ENCODE measurements at places on chromosomes 2 and 18. TPM values are rescaled to one million over a fixed set of nuclear protein-coding genes. Genes with fewer than 3 reads are reported as not detected.

The G6PC2 gene
- total RNA-seq, result not detected

The DSEL gene
- not detected for total RNA-seq

- DNase-seq, result no peak
These were observed 222.8 kb downstream of the SOX11 start for GRCh38 chr2:5914811-5915611.

- no peak for DNase-seq
These were observed 121.3 kb upstream of the FOSL2 start for GRCh38 chr2:28271231-28271918.

- no peak for DNase-seq
These were observed 82.4 kb downstream of the BCL2 start for GRCh38 chr18:63236921-63237846.

DNA sequence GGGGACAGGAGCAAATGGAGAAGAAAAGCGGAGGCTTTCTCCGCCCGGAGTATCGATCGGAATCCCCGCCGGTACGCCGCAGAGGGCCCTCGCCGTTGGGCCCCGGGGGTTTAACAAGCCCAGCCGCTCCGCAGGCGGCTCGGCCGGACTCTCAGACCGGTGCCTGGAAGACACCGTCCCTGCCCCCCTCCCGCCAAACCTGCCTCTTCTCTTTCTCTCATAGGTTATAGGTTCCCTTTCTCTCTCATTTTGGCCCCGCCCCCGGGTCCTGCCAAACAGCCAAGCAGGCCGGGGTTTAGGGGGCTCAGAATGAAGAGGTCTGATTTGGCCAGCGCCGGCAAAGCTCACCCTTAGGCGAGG lies 4.4 kb downstream of the ONECUT2 start:
- DNase-seq, result no peak

The BOLL gene
- total RNA-seq, result not detected

- DNase-seq, result no peak
These were observed 53.8 kb downstream of the AQP12A start for GRCh38 chr2:240745456-240745855.

DNA sequence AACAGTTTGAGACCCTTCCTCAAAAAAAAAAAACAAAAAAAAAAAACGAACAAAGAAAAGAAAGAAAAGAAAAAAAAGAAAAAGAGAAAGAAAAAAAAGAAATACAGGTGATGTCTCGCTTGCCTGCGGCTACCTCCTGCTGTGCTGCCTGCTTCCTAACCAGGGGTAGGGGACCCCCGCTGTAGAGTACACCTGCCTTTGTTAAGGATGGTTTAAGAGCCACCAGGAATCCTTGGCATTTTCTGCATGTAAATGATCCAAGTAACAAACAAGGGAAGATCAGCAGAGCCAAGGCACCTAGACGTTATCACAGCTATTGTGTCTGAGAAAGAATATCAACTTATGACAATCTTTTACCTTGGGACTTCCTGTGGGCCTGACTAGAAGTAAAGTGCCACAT lies 856.8 kb upstream of the GCFC2 start:
- DNase-seq, result no peak

GRCh38 chr2:48600204-48600813 lies 17.3 kb upstream of the GTF2A1L start:
- DNase-seq, result no peak

DNA sequence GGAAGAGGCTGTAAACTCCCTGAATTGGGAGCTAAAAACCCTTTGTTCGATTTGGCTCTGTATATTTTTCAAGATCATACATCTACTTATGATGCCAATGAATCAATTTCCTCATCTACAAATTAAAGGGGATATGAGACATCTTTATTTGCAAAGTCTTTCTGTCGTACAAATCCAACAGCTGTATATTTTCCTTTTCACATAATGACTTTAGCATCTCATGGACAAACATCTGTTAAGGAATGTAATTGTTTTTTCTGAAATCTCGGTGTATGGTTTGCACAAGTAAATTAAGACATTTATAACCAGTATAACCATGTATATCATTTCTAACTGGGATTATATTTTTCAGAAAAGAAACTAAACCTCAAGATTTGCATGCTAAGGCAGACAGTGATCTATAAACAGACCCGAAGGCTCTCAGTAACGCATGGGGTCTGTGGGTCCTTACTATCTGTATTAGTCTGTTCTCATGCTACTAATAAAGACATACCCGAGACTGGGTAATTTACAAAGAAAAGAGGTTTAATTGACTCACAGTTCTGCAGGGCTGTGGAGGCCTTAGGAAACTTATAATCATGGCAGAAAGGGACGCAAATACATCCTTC lies 130.8 kb downstream of the SLC8A1 start:
- DNase-seq, result no peak

The STEAP3 gene
- total RNA-seq, result 7.6 TPM

DNA sequence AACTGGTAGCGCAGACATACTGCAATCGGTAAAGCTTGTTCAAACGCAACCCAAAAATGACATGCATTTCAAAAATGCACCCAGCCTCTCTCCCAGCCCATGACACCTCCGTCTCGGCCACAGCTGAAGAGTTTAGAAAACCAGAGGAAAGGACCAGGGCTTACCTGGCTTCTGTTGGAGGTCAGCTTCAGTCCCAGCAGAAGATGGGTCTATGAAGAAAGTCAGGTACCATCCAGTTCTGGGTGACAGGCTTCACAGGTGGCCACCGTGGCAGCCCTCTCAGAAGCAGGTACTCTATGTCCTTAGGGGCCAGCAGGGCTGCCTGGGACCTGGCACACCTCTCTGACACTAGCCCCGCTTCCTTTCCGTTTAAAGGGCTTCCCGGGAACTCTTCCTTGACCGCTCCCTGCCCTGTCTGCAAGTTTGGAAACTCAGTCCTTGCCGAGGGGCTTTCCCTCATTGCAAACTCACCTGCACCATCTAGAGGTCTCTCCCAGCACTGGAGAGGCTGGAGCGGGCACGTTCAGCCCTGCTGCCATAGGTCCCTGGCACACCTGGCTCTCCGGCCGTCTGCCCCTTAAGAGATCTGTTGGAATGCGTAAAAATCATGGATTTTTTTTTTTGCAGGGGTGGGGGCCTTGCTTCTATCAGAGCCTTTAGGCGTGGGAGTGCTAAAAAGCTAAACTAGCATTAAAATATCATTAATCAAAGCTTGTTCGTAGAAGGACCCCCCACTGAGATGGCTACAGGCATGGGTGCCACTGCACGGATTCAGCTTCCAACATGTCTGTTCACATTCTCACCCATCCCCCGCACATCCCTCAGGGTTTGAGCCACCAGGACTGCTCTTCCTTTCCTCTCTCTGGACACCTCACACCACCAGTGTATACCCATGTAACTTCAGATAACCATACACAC lies at the start of gene EDAR:
EDAR (minus strand) TSS at position 425 of the 918 bp plus-strand sequence. CDS start 58,206 bp downstream, outside the sequence.
- DNase-seq, result no peak

The PROC gene
- not detected for total RNA-seq

The FBXO48 gene
- 0.85 TPM for total RNA-seq

The ICOS gene
- 1.0 TPM for total RNA-seq

DNA sequence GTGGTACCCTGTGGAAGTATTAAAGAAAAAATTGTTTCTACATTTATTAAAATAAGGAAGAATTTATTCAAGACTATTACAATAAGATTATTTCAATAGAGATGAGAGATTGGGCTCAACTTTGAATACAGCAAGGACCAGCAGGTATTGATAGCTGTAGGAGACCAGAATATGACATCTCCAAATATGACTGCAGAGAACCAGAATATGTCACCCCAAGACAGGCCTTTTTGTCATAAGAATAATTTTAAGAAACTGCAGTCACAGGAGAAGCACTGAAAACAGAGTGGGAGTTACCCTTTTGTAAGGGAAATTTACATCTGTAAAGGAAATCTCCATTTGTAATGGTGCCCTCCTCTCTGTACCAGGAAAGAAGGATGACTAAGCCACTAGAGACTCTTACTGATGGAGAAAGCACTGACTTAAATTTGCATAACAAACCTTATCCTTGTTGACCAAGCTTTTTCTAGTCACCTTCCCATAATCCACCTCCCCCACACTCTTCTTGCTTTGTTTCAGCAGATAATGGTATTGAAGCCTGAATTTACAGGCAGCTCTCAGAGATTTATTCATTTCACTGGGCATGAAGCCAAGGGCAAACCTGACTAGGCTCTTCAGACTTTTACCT lies 145.1 kb upstream of the RMP24 start:
- DNase-seq, result no peak

DNA sequence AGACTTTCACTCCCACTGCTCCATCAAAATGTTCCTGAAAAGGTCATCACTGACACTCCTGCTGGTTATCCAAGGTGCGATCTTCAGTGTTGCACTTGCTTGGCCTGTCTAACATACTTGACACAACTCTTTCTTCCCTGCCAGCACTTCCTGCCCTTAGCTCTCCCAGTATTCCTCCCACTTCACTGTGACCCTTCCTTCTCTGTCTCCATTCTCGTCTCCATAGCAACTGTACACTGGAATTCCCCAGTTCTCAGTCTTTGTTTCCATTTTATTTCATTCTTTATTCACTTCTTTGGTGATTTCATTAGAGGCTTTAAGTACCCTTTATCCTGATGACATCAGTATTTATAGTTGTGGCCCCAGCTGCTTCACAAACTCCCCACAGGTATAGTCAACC lies 333.0 kb downstream of the IRS1 start:
- no peak for DNase-seq

The CEP68 gene
- 11.1 TPM for total RNA-seq

The CIB4 gene
- not detected for total RNA-seq

GRCh38 chr2:241798631-241799521 lies 10.1 kb upstream of the NEU4 start:
- DNase-seq, result no peak

Measured in GM12878 (cell line).